NCI-H1092 (cell line): ENCODE measurements at places on chromosomes 7 and 10.
A peak's percentile ranks its signal among the peaks of the same experiment; 100 is the strongest.

DNA sequence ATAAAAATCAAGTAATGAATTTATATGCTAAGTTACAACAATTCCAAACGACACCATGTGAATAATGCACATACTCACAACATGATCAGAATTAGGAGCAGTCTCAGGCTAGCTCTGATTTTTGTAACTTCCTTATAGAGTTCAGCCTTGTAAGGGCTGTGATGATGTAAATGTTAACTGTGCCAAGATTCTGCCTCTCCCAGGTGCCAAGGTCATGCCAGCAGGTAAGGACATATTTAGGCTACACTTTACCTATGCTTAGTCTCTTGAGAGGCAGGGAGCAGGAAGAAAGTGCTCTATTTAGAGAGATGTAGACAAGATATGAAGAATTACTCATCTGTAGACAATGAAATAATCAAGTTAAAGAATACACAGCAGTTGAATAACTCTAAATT, 53.6 kb upstream of the AGR3 start:
- DNase-seq: no peak

- peak; percentile 18 for DNase-seq
Observed at GRCh38 chr10:75187961-75188426, 22.6 kb upstream of the VDAC2 start.

GRCh38 chr7:66699998-66700397, 40.5 kb upstream of the RABGEF1 start:
- no peak for DNase-seq

DNA sequence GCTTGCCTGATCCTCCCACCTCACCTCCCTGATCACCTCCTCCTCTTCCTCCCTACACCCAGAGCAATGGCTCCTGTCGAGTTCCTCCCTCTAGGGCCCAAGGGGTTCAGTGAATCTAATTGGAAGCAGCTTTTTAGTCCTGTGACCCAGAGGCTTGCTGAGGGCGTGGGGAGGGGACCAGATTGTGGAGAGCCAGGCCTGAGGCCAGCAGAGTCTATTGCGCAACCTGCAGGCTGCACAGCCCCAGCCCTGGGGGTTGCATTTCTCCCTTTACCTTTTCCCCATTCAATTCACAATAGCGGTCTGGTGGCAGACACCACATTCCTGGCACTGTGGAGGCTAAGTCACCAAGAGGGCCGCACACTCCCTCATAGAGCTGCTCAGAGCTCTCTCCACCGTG, 32.5 kb downstream of the GHRHR start:
- DNase-seq: no peak

DNA sequence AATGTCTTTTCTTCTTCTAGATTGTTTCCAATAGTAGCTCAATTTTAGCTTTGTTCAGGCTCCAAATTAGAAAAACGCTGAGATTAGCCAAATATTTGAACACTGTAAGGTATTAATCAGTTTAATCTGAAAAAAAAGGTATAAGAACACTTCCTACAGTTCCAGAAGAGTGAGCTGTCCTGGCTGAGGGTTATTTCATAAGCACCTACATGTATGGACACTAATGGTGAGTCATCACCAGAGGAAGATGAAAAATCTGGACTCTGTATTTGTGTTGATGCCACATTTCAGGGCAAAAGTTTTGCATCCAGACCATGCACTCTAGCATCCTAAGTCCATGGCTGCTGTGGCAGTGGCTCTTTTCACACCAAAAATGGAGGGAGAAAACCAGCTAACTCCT, 189.5 kb downstream of the ANKRD30A start:
- DNase-seq: no peak

DNA sequence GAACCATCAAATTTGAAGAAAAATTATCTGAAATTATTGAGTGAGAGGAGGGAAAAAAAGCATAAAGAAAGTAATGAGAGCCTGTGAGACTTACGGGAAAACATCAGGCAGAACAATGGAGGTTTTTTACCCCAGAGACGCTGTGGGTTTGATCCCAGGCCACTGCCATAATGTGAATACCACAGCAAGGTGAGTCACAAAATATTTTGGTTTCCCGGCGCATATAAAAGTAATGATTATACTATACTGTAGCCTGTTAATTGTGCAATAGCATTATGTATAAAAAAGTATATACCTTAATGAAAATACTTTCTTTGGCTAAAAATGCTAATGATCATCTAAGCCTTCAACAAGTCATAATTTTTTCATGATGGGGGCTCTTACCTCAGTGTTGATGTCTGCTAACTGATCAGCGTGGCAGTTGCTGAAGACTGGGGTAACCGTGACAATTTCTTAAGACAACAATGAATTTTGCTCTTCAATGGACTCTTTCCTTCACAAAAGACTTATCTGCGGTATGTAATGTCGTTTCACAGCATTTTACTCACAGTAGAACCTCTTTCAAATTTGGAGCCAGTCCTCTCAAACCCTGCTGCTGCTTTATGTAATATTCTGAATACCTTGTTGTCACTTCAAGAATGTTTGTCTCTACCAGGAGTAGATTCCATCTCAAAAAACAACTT, 97.0 kb upstream of the FAM20C start:
- no peak for DNase-seq

DNA sequence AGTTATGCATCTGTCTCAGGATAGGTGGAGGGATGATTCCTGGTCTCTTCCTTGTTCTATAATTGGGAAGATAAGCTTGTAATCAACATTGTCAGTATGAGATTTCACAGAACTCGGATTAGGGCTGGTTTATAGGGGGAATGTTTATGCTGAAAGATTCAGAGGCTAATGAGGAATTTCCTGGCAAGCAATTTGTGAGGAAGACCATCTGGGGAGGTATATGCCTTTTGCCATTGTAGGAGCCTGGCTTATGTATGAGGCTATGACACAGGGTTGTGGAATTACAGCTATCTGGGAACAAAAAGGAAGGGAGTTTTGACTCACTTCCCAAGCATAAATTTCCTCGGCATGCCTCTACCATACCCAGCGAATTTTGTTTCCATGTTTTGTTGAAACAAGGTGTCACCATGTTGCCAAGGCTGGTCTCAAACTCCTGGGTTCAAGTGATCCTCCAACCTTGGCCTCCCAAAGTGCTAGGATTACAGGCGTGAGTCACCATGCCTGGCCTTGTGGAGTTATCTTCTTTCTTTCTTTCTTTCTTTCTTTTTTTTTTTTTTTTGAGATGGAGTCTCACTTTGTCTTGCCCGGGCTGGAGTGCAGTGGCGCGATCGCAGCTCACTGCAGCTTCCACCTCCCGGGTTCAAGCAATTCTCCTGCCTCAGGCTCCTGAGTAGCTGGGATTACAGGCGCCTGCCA, 1.6 kb upstream of the COPS6 start:
- no peak for DNase-seq

GRCh38 chr10:11089272-11089671, 71.6 kb downstream of the CELF2 start:
- DNase-seq: no peak

- DNase-seq: no peak
Observed at GRCh38 chr10:12768156-12769100, 233.1 kb downstream of the CCDC3 start.

GRCh38 chr7:147044941-147045340, 928.3 kb downstream of the CNTNAP2 start:
- DNase-seq: no peak

DNA sequence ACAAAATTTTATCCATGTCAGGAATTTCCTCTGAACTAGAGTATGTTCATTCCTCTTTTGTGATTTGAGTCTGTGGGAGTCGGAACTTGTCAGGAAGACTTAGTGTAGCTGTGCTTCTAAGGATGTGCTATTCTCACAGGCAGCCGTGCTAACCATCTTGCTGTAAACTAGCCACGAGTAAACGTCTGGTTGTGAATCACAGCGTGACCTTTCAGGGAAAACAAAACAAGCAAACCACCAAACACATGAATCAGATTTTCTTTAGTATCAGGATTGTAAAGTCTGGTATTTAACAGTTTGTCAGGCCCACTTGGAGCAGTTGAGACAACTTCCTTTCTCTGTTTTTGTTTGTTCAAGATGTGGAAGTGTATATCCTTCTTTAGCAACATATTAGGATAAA, 32.0 kb downstream of the AUTS2 start:
- DNase-seq: no peak

GRCh38 chr7:91957823-91958222, 17.2 kb downstream of the AKAP9 start:
- no peak for DNase-seq

DNA sequence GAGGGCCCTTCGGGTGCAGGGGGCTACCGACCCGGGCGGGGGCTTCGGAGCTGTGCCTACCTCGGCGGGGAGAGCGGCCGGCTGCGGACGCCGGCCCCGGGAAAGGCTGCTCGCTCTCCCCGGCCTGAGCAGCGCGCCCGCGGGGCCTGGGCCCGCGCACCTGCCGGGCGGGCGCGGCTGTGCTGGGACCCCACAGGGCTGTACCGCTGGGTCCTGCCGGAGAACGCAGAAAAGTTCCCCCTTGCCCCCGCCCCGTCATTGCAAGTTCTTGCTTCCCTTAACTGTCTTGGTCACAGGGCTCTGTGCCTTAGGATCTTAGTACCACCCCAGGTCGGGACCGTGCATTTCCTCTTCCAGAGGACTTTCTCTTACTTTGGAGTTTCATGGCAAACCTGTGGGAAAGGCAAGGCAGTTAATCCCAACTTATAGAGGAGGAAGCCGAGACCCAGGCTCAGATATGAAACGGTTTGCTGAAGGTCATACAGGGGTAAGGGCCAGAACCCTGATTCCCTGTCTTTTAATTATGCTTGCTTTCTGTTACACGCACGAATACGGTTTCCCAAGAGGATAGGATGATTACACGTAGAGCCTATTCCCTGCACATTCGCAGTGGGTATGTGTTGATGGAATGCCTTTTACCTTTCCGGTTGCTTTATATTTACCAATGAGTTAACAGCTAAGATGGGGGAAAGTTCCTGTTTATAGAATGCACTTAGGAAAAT, 652 bp downstream of the PCGF5 start:
- DNase-seq: no peak

GRCh38 chr7:84941291-84941690, 245.6 kb downstream of the SEMA3D start:
- no peak for DNase-seq

DNA sequence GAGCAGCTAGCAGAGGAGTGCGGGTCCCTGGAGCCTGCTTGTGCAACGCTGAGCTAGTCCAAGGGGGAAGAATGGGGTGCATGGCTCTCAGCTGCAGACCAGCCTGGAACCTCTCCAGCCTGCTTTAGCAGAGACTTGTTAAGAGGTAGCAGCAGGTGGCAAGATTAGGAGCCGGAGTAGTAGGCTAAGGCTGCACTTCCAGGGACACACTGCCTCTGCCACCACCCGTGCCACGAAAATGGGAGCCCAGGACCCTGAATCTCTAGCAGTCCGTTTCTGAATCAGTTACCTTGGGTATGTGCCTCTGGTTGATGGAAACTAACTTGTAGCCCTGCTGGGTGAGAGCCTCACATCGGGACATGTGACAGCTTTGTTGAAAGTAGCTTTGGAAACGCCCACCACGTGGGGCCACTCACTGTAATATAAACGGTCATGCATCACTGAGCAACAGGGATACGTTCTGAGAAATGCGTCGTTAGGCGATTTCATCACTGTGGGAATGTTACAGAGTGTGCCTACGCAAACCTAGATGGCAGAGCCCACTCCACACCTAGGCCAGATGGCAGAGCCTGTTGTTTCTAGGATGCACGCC, 25.9 kb downstream of the HTRA1 start:
- peak; percentile 8 for DNase-seq
